ENCODE measurements at places on chromosomes 11 and 22.

- no peak for DNase-seq
Observed at GRCh38 chr11:77789061-77789730, 31.3 kb downstream of the RSF1 start.

- DNase-seq: no peak
Observed at GRCh38 chr11:33405834-33406602, 148.8 kb downstream of the HIPK3 start.

DNA sequence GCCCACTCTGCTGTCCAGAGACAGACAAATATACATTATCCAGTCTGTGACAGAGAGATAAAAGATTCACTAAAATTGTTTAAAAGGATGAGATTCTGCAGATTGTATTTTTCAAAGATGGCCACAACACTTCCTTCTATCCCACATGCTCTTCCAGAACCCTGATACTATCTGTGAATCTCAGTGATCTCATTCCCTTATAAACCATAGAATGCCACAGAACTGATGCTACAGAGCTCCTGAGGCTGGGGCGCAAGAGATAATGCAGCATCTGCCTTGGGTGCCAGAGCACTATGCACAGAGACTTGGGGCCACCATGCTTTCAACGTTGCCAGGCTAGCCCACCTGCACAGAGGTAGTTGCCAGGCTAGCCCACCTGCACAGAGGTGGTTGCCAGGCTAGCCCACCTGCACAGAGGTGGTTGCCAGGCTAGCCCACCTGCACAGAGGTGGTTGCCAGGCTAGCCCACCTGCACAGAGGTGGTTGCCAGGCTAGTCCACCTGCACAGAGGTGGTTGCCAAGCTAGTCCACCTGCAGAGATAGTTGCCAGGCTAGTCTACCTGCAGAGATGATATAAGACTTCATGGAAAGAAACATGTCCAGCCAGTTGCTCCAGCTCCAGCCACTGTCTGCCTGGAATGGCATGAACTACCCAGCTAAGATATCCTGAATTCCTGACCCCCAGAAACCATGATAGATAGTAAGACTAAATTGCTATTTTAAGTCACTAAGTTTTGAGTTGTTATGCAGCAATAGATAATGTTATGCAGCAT lies 17.6 kb upstream of the SEPTIN5 start:
- no peak for DNase-seq

- no peak for DNase-seq
Observed at GRCh38 chr22:41511521-41511968, 32.7 kb downstream of the POLR3H start.

- DNase-seq: no peak
Observed at GRCh38 chr11:134561331-134561720, 149.3 kb upstream of the B3GAT1 start.

Measured in spinal cord (tissue), 10 donors.